ENCODE measurements at places on chromosomes 2 and 18.

DNA sequence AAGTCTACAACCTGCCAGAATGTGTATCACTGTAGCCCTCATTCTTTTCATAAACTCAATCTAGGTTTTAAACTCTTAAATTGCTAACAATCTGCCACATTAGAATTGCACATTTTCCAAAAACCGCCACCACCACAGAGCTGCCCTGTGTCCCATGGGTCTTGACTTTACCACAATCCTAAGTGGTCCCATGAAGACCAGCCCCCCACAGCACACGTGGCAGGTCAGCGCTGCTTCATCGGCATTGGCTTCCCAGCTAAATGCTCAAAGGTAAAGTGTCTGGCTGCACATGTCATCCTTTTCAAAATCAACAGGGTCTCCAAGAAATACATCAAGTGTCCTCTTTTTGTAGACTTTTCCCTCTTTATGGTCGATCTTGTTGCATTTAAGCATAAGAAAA, 2.4 kb downstream of the TBC1D8 start:
- DNase-seq = no peak

DNA sequence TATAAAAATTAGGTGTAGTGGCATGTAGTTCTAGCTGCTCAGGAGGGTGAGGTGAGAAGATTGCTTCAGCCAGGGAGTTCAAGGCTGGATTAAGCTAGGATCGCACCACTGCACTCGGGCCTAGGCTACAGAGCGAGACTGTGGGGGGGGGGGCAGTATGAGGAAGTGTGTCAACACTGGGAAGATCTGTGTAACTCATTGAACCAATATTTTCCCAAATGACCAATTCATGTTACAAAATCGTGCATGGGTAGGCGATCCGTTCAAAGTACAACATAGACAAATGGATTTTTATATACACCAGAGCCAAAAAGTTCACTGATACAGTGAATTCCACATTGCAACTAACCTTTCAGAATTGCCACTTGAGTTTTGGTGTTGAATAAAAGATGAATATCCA, 8.1 kb downstream of the SMAD4 start:
- no peak for DNase-seq

GRCh38 chr2:170468557-170468956, 246.6 kb upstream of the SP5 start:
- no peak for DNase-seq

- no peak for DNase-seq
These were observed 5.0 kb downstream of the NT5DC4 start for GRCh38 chr2:112725545-112726457.

- DNase-seq = no peak
These were observed 30.2 kb downstream of the SMAD7 start for GRCh38 chr18:48920408-48921038.

GRCh38 chr2:216426166-216426777, 14.0 kb downstream of the SMARCAL1 start:
- no peak for DNase-seq

GRCh38 chr18:24561369-24561965, 101.0 kb downstream of the HRH4 start:
- no peak for DNase-seq

GRCh38 chr2:178066890-178067669, 5.5 kb downstream of the PDE11A start:
- no peak for DNase-seq

- DNase-seq = no peak
These were observed 31.1 kb downstream of the CTLA4 start for GRCh38 chr2:203898657-203899056.
